ENCODE measurements at places on chromosomes 13 and 19.

DNA sequence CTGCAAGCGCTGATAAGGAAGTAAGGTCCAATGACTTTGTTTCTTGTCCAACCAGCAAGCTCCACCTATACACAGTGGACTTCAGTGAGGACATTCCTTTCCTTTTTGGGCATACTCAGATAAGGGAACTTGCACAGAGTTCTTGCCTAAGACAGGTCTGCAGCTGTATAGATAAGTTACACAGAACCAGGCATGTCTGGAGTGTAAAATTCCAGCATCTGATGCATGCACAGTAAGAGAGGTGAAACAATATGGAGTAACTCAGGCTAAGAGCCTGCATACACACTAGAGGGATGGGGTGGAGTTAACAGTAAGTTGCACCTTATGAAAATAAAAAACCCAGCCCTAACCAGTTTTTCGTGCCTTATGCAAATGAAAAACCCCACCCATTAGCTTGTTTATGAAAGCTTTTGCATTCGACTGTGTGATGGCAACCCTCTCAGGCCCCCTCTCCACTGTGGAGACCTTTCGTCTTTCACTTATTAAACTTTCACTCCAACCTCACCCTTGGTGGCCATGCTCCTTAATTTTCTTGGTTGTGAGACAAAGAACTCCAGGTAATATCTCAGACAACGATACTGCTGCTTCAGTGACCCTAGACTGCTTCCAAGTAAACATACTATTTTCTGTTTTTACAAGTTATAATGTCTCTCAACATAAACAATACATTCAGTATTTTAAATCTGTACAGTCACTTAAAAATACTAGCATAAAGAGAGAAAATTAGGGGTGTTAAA lies 2859.0 kb upstream of the PCDH20 start:
- DNase-seq = no peak

DNA sequence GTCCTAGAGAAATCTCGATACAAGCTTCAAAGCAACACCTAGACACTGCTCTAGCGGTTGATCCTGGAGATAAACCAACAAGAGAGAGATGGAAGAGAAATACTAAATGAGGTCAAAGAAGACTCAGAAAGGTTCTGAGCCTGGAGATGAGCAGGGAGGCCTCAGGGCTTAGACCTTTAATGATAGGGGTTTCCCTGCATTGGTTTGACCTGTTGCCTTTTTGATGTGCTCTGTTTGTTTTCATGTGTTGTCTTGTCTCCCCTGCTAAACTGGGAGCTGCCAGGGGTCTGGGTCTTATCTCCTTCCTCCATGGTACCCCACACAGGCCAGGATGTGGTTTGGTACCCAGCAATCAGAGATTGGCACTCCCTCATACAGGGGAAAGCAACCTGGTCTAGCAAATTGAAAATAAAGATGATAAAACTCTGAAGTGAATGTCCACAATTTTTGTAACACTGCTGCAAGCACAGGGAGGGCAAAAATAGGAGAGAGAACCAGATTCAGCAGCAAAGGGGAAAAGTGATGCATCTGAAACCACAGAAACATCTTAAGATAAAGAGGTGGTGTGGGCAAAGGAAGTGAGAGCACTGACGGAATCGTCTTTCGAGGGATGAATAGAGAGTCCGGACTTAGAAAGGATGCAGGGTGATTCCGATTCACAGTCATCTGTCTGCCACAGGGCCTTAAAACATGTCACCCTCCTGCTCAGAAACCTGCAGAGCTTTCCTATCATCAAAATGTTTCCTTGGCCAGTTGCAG lies 3.5 kb downstream of the FFAR2 start:
- no peak for DNase-seq

DNA sequence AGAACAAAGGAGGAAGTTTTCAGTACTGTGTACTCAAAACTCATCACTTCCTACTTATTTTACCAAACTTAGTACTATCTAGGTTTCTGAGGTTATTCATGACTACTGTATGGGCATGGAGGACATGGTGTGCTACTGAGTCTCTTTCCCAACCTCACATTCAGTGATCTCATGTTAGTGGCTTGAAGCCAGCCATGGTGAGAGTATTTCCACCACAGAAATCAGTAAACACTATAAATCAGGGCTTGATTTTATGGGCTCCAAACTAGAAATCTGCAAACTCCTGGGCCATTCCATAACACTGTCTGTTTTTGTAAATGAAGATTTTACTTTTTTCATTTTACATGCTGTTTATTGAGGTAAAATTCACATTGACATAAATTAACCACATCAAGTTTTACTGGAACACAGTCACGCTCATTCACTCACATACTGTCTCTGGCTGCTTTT lies 19.7 kb downstream of the MED26 start:
- no peak for DNase-seq

DNA sequence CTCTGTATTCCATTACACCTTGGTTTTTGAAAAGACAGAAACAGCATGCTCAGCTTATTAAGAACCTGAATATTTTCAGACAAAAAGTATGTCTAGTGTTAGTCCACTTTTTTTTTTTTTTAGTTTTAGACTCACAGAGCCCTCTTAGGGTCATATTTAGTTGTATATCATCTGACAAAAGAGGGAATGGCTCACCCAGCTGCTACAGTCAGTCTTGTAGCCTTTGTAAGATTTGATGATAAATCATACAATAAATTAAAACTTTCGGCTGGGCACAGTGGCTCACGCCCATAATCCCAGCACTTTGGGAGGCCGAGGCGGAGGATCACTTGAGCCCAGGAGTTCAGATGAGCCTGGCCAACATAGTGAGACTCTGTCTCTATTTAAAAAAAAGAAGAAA lies 43.7 kb upstream of the LDLR start:
- no peak for DNase-seq

- no peak for DNase-seq
These were observed 8.9 kb downstream of the ZC3H4 start for GRCh38 chr19:47104680-47105079.

GRCh38 chr13:22629374-22629773 lies 551.4 kb upstream of the SGCG start:
- no peak for DNase-seq

GRCh38 chr19:53285087-53285486 lies 17.6 kb upstream of the VN1R4 start:
- no peak for DNase-seq

DNA sequence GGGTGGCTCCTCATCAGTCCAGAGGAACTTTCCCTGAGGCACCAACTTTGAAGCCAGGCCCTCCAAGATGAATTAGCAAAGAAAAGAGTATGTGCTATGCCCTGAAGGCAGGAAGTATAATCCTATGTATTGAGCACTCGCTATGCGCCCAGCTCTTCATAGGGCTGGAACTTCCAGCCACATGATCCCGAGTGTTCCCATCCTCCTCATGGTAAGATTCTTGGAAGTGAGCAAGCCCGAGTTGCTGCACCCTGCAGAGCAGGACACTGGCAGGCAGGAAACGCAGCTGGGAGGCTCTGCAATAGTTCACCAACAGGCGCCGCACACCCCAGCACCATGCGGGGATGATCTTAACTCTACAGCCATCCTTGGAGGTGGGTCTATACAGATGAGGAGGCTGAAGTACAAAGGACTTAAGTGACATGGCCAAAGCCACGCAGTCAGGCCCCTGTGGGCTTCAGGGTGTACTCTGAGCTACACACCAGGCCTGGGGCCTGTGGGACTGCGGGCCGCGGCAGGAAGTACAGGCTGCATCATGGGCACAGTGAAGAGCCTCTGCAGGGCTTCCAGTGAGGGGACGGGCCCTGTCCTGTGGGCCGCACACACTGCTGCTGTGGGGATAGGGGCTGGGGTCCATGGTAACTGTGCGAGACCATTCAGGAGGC lies 25.1 kb downstream of the C19orf47 start:
- no peak for DNase-seq

DNA sequence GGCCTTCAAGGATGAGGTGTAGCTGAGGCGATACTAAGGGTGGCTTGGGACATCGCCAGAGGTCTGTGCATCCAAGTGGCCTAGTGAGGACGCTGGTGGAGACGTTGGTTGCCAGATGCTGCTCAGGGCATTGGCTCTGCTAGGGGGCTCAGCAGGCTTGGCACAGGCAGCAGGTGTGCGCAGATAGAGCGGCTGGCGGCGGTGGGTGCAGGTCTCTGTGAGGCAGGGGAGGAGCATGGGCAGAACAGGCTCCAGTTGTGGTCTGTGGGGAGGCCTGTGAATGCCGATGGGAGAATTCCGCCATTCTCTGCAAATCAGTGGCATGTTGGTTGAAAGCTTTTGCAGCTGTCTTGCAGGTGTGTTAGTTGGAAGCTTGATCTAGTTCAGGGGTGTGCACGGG lies 21.2 kb downstream of the PRAM1 start:
- DNase-seq = no peak

Data from mesothelial cell of epicardium (in vitro differentiated cells).